ENCODE measurements at places on chromosomes 7 and 10.
A peak's percentile ranks its signal among the peaks of the same experiment; 100 is the strongest.

- DNase-seq = peak; percentile 85
These were observed 179.0 kb downstream of the NOC3L start for GRCh38 chr10:94183666-94184264.

DNA sequence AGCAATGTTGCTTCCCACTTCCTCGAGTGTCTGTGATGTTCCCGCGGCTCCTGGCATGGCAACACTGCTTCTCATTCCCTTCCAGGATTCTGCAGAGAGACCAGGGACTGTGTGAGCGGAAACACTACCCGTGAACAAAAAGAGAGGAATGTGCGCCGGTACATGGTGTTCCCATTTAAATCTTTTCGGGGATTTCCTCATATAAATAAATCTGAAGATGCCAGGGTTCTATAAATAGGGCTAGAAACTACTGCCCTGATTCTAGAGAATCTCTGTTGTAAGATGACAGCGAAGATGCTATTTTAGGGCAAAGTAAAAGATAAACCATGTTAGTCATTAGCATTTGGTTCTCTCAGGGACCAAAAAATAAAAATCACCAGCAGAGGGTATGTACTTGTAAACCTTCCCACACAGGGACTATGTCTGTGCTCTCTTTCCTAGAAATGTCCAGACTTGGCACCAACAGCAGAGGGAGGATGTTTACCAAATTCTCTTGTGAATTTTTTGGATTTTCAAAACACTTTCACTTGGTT, 92.2 kb upstream of the DDC start:
- DNase-seq = no peak

DNA sequence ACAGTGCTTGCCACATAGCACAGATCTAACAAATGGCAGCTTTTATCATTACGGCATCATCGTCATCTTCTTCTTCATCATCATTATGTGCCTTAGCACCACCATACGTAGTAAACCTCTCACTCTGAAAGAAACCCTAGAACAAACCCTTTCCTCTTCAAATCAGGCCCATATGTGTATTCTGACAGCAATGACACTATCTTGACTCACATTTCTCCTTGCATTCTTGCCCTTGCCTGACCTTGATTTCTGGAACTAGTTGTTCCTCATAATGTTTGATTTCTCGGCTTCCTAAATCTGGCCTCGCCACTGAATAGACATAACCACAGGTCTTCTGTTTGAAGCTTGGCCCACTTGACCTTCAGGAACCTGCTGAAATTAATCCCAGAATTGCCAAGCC, 115.3 kb downstream of the DGKI start:
- no peak for DNase-seq

DNA sequence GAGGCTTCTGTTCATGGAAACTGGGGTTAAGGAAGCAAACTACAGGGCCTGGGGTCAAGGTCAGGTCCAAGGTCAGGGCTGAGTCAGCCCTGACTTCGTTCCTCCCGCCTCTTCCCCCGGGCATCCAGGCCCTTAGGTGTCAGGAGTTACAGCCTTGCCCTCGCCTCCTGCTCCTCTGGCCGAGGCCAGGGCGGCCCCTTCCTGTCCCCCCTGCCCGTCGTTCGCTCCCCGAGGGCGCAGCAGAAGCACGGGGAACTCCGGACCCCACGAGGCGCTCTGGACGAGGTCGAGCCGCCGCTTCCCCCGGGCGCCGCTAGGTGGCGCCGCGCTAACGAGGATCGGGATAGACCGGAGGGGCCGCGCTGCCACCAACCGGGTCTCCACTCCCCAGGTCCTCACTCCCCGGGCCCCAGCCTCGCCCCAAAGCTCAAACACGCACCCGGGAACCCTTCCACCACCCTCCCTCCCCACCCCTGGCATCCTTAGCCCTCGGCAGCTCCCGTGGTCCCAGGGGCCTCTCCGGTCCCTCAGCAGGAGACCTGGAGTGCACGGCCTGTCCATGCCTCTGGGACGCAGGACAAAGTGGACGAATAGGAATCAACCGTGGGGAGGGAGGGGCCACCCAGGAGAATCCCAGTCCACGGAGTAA, 59.2 kb upstream of the MYL10 start:
- peak; percentile 80 for DNase-seq

GRCh38 chr10:58706836-58707235, 194.2 kb downstream of the BICC1 start:
- DNase-seq = no peak

DNA sequence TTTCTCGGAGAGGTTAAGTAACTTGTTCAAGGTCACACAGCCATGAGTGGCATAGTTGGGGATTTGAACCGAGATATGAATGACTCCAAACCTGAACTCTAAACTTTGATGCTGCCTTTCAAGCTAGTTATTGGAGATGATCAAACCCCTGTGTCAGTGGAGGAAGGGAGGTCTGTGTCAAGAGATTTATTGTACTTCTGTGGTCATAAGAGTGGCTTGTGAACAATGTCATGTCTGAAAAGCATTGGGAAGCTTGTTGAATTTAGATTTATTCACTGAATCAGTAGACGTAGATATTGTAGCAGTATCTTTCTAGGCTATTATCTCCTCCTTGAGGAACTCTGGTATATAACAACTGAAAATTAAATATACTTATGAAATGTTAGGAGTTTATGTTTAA, 27.3 kb downstream of the SNX10 start:
- DNase-seq = no peak

- no peak for DNase-seq
These were observed 491.7 kb downstream of the CCSER2 start for GRCh38 chr10:84820120-84820519.

DNA sequence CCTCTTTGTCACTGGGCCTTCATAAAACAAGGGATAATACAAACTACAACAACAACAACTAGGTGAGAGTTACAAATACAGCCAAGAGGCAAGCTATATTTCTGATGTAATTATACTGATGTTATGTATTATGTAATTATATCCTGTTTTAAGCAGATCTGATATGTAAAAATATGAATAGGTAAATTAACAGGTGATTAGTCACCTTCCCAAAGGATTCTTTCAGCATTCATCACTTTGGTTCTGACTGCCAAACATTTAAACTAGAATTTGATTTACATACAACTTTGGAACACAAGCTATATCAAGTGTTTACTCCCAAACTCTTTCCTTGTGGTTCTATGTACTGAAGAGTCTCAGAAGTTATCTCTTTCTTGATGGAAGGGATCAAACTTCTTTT, 53.7 kb downstream of the BEND7 start:
- no peak for DNase-seq

DNA sequence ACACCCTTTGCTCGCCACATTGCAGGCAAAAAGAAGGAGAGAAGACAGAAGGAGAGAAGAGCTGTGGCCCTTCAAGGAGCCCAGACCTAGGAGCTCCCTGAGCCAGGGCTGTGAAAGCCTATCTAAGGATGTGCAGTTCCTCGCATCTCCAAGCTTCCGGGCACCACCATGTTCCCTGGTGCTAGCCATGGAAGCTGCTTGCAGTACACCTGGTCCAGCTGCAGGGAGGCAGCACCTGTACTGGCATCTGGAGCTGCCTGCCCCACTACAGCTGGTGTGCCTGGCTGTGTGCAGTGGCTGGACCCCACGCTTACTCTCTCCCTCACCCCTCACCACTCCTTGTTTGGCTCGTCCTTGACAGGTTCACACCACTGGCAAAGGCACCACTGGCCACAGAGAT, 1111.8 kb upstream of the POT1 start:
- no peak for DNase-seq

DNA sequence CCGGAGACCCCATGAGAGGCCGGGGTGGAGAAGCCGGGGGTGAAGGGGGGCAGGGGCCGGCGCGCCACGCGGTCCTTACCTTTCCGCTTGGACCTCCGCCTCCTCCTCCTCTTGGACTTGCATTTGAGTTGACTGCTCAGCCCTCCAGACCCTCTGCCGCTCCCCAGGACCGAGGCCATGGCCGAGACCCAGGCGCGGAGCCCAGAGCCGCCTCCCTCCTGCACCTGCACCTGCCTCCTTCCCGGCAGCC, 428 bp downstream of the ADARB2 start:
- no peak for DNase-seq

GRCh38 chr7:137716061-137716460, 130.7 kb downstream of the DGKI start:
- no peak for DNase-seq

- peak; percentile 77 for DNase-seq
These were observed 186.5 kb upstream of the BET1 start for GRCh38 chr7:94190599-94191061.

GRCh38 chr10:86188326-86188725, 178.3 kb downstream of the GRID1 start:
- no peak for DNase-seq

- DNase-seq = no peak
These were observed 198.0 kb downstream of the CAMK1D start for GRCh38 chr10:12547301-12547771.

DNA sequence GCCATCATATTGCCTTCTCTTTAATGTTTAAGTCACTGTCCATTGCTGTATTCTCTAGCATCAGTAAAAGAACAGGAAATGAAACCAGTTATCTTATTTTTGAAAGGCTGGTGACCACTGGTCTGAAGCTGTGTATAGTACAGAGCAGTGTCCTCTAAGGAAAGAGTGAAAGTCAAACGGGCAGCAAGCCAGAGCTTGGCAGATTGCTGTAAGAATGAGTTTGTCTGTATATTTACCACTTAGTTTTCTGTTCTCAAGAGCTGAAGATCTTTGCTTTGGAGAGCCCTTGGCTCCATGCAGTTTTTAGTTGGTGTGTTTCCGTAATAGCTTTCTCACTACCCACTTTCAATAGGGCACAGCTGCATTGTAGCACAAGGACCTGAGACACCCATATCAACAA, 31.9 kb downstream of the PCBD1 start:
- DNase-seq = no peak

DNA sequence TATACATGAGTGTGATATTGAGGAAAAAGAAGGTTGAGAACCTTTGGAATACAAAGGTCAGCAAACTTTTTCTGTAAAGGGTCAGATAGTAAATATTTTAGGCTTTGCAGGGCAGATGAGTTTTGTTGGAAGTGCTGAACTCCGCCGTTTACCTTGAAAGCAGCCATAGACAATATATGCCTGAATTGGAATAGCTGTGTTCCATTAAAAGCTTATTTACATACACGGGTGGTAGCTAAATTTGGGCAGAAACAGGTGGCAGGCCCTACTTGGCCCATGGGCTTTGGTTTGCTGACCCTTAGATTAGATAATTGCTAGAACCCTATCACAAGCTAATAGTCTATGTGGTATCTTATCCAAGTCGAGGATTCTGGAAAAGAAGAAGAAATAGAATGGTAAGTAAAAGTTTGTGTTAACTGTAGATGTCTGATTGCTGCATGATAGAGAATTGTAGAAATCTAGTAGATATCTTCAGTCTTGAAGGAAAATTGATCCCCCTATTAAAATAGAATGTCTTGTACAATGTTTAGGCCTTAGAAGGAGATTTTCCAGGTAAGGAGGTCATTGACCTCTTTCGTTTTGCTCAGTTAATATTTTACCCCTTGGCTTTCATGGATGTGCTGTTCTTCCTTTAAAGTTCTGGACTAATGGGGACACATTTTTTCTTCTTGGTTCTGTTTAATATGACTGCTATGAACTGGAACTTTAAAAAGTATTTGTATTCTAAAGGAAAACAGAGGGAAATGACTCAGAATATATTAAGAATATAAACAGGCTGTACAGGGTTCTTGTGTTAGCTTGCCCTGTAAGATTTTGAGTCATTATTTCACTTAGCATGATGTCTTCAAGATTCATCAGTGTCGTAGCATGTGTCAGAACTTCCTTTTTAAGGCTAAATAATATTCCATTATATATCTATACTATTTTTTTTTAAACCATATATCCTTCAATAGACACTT, 8.0 kb downstream of the RBM33 start:
- DNase-seq = no peak

DNA sequence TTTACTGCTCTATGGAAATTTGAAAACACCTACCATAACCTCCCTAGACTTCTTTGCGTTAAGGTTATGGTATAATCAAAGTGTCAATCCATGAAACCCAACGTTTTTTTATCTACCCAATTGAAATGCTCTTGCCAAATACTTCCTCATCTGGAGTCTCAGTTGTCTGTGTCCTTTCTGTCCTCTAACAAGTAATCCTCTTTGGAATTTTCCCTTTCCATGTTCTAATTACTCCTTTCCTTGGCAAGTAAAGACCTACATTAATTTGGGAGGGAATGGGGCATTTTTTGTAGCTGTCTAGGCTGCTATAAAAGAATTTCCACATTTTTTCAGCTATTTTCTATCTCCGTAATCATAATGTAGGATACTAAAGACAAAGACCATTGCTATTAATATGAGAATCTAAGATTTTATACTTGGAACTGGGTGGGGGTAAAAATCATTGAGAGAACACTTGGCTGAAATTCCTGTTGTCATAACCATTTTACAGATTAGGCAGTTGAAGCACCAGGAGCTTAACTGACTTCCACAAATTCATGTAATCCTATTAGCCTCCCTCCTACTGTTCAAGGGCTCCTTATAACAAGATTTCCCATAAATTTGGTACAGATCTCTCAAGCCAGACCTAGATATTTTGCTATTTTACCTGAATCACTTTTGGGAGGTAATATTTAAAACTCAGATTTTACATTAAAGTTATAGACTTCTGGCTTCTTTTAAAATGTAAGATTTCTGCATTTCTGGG, 1307.6 kb downstream of the XPNPEP1 start:
- DNase-seq = no peak

- no peak for DNase-seq
These were observed 132.6 kb upstream of the ZEB1 start for GRCh38 chr10:31186225-31187000.

- DNase-seq = no peak
These were observed 356.5 kb upstream of the KCND2 start for GRCh38 chr7:119916501-119916900.

DNA sequence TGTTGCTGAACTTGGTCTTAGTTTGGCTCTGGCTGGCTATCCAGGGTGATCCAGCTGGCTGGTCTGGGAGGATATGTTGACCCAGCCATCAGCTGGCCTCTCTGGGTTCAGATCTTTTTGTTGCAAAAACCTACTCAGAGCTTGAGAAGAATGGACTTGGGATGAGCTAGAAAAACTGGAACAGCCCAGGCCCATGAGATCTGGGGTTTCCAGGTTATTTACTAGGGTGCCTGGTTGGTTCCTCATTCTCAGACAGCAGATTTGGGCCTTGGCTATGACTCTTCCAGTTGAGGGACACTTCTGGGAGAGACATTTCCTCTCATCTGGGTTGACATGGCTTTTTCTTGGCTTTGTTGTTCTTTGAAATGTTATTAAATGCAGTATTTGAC, 116.6 kb downstream of the ADCY1 start:
- no peak for DNase-seq

GRCh38 chr10:99711129-99711719, 20.7 kb downstream of the COX15 start:
- peak; percentile 38 for DNase-seq

GRCh38 chr10:1178506-1178905, 122.3 kb downstream of the WDR37 start:
- no peak for DNase-seq

DNA sequence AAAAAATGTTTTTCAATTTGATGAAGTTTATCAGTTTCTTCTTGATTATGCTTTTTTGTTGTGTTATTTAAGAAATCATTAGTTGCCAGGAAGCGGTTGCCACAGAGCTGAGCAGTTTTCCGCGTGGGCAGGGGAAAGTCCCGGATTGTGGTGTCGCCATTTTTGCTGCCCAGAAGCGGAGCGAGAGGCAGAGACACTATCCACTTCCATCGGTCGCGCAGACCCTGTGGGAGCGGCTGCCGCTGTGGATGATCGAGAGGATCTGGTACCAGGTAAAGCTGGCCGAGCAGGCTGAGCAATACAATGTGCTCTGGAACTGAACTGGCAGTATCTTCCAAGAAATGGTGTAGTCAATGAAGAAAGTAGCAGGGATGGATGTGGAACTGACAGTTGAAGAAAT, 119.8 kb downstream of the ZNF736 start:
- DNase-seq = no peak

GRCh38 chr7:159197066-159197975, 52.7 kb upstream of the VIPR2 start:
- DNase-seq = no peak
